HCT116 (cell line): ENCODE measurements at places on chromosomes 6 and 20. TPM values are rescaled to one million over a fixed set of nuclear protein-coding genes. Genes with fewer than 3 reads are reported as not detected.

DNA sequence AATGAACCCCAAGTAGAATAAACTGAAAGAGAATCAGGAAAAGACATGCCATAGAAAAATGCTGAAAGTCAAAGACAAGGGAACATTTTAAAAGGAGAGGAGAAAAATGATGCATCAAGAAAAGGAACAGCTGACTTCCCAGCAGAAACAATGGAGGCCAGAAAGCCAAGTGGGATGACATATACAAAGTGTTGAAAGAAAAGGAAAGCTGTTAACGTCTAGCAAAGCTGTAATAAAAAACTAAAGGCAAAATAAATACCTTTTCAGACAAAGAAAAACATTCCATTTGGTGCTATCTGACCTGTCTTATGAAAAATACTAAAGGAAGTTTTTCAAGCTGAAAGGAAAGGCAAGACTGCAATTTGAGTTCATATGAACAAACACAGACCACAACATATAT is 34.1 kb upstream of the PDE10A start:
- no peak for DNase-seq

The OR2H1 gene
- not detected for total RNA-seq

The ULBP3 gene
- total RNA-seq, result 18.4 TPM

The UBE2C gene
- total RNA-seq, result 205 TPM

The FAM83D gene
- 51.1 TPM for total RNA-seq
